Stimulated activated CD4-positive, alpha-beta T cell treated with anti-CD3 and anti-CD28 coated beads, Interleukin-12 subunit alpha, Interleukin-12 subunit beta, amount 100 ng/mL, for 4 hours (primary cell): ENCODE measurements at places on chromosomes 12 and 14.

DNA sequence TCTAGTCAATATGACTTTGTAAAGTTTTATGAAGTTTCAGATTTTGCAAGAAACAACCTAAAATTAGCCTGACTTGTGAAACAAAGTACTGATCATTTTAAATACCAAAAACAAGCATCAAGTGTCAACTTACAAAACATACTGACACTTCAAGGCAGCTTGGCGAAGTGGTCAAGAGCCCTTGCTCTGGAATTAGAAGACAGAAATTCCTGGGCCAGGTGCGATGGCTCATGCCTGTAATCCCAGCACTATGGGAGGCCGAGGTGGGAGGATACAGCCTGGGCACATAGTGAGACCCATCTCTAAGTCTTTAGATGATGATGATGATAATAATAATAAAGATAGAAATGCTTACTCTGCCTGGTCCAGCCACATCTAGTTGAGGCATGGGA is 45.4 kb upstream of the NR2C1 start:
- DNase-seq, result no peak

DNA sequence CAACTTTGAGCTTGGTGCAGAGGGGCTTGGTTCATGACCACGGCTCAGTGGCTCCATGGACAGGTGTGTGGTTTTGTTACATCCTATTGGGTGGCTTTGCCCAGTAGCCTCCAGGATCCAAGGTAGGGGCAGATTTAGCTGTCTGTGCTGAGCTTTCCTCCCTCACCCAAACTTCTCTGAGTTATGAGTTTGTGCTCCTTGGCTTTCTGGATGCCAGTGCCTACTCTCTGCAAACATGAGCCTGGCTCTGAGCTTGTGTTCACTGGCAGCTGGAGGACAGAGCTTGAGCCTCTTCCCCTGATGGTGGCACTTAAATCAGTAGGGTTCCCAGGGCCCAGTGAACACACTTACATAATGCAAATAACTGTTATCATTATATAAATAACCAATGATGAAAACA is 45.3 kb upstream of the HECTD1 start:
- no peak for DNase-seq

DNA sequence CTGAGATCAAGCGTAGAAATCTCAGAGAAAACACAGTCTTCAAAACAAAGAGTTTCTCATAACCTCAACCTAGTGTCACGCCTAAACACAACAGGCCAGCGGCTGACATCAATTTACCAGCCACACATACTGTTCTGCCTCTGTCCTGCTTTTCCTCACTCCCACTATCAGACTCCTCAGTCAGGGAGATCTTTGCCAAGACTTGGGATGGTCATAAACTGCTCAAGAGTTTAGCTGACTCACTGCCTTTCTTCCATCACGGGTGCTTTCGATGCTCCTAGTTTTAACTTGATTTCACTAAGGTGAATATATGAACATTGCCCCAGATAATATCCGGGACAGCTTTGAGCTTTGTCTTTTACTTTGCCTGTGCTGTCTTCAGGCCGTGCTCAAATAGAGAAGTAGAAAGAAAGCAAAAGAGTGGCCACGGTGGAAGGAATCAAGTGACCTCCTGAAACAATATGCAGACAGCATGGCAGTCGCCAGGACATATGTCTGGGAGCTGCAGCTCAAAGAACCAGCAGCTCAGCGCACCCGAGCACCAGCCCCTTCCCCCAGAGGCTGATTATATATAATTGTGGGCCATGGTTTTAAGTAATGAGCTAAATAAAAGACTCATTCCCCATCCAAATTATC is 12.1 kb downstream of the MDM1 start:
- no peak for DNase-seq

GRCh38 chr14:52960627-52961026 is 9.8 kb upstream of the FERMT2 start:
- no peak for DNase-seq

DNA sequence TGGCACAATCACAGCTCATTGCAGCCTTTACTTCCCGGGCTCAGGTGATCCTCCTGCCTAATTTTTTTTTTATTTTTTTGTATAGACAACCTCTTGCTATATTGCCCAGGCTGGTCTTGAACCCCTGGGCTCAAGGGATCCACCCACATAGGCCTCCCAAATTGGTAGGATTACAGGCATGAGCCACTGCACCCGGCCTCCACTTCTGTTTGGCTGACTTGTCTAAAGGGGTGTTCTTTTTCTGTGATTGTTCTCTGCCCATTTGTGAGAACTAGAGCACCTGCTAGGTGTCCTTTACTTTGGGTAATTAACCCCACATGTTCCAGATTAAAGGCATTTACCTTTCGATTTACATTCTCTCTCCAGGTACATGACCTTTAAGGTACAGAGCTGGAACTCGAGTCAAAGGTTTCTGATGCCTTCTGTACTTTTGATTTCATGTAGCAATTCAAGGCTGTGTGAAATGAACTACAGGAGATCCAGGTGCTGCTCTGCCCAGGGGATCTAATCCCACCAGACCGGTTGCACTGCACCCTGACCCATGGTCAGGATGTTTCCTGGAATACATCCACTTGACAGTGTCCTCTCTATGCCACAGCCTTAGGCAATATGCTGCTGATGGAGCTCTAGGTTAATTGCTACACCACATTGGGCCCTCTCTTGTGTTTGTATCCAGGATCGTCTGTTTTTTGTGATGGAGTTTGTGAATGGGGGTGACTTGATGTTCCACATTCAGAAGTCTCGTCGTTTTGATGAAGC is 163.6 kb downstream of the PRKCH start:
- no peak for DNase-seq

GRCh38 chr14:53701108-53701875 is 255.3 kb downstream of the BMP4 start:
- no peak for DNase-seq

DNA sequence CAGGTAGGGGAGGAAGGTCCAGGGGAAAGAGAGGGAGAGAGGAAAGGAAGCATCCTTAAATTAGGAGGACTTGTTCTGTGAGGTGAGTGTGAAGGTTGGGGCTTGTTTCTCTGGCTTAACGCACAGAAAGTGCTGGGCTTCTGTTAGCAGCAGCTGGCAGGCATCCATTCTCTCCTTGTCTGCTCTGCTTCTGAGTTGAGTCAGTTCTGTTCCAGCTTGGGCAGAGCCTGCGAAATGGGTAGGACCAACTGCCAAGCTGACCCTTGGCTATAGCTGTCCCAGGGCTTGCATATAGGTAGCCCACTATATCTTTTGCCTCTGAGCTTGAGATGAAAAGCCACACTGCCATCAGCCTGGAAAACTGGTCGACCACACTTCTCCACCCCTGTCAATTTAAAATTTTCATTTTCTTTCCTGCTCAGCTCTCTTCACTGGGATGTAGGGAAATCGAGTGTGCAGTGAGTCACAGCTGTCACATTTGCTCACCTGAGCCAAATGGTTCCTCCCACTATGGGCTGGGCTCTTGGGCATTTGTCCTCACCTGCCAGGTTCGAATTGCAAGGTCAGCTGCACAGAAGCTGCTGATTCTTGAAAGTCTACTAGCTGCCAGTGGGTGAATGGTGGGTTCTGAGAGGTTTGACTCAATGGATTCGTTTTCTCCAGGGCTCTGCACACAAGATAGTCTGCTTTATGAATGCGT is 256.4 kb upstream of the PWP1 start:
- DNase-seq, result no peak

DNA sequence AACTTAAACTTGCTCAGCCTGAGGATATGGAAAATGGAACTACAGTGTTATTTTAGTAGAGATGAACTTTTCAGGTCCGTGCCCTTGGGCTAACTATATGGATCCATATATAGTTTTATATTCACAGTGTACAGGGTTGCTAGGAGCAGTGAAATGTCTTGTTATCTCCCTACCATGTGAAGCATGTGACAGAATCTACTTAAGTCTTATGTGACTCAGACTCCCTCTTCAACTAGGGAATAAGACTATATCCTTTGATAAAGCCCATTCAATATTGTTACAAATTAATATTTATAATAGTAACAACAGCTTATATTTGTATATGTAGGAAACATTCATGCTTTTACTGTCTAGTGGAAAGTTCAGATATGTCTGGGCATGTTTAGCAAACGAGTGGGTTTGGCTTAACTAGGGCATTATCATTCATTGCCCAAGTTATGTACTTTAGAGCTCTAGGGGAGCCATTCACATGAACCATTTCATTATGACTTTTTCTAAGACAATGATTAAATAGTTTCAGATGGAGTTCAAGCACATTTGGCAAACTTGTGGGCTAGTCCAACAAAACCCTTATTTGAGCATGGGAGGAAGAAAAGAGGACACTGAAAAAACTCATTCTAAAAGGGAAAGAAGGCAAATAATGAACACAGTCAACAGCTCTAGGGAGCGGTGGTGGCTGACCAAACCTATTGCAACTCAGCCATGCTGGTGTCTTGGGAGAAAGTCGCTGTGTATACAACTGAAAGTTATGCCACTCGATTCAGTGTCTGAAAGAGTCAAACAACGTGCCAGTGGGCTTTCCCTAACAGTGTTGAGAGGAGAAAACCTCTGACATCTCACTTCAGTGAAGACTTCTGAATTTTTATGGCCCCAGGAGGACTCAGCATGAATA is 305.9 kb upstream of the G2E3 start:
- DNase-seq, result no peak

- no peak for DNase-seq
Measured at GRCh38 chr14:74964787-74965485, 9.5 kb upstream of the PGF start.

GRCh38 chr14:102931580-102932285 is 9.3 kb downstream of the AMN start:
- no peak for DNase-seq

DNA sequence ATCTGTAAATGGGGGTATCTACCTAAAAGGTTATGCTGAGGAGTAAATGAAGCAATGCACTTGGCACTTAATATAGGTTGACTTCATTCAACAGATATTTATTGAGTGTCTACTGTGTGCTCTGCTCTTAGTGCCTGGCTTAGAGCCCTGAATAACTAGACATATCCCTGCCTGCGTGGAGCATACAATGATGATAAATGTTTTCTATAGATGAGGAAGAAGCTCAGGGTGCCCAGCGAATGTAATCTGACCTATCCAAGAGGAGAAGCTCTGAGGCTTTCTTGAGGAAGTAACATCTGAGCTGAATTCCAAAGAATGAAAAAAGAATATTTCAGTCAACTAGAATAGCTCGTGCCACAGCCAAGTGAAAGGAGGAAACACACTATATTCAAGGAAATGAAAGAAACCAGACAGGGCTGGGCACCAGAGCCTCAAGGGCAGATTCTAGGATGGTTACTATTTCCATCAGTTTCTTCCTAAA is 17.9 kb upstream of the HIGD1C start:
- DNase-seq, result no peak

DNA sequence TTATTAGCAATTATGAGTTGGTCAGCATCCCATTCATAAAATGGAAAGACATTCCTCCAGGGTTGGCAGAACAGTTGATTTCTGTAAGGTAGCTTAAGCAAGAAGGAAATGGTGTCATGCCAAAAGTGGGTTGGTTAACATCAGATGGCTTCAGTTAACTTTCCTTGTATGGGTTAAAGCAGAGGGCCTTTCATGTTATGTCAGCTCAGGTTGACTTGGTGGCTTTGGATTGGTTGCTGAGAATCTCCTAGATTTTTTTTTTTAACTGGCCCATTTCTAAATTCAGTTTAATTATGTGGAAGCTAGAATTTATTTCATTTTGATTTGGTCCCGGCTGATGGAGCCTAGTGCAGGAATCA is 87.8 kb downstream of the BBS10 start:
- DNase-seq, result no peak

- DNase-seq, result no peak
Measured at GRCh38 chr12:16573398-16574077, 32.4 kb downstream of the LMO3 start.

DNA sequence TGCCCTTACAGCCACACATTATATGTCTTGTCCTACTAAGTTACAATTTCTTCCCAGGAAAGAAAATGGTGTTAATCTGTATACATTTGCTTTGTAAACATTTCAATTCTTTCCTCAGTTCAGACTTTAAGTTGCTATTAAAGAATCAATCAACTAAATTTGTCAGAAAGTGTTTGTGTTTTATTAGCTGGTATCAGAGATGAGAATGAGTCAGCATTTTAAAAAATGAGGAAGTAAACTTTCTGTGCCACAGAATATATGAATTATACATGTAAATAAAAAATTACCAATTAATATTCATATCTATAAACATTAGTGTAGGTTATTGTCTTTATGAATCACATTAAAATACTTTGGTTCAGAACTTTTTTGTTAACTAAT is 82.0 kb downstream of the LMO3 start:
- no peak for DNase-seq

GRCh38 chr14:61891810-61892209 is 129.6 kb downstream of the SNAPC1 start:
- DNase-seq, result no peak

DNA sequence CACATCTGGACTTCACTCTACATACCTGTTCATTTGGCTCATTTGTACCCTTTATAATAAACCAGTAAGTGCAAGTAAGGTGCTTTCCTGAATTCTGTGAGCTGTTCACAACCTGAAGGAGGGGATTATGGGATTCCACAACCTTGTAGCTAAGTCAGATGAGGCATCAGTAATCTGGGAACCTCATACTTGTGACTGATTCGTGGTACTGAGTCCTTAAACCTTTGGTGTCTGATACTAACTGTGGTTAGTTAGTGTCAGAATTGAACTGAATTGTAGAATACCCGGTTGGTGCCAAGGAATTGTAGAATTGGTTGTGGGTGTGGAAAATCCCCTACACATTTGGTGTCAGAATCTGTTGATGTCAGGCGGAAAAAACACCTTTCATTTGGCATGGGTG is 83.4 kb downstream of the TMX1 start:
- DNase-seq, result no peak

DNA sequence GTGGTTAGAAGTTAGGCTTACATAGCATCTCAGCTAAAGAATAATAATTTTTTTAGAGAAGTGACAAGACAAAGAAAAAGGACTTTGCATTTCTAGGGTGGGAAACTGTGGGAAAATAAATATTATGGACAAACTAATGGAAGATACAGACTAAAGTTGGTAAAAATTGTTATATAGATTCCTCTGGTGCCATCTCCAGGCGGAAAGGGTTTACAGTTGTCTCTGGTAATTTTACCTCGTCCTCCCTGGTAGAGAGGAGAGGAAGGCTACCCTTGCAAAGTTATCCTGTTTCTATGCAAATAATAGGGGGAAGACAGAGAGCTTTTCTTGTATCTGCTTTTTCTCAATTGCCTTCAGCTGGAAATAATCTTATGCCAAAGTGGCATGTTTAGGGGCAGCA is 5.2 kb downstream of the OR11G2 start:
- DNase-seq, result no peak

GRCh38 chr14:24876996-24877395 is 173.0 kb downstream of the STXBP6 start:
- DNase-seq, result no peak

- no peak for DNase-seq
Measured at GRCh38 chr12:78040111-78040510, 209.4 kb downstream of the NAV3 start.
